Mesothelial cell of epicardium (in vitro differentiated cells): ENCODE measurements at places on chromosomes 1 and 21. TPM values are rescaled to one million over a fixed set of nuclear protein-coding genes. Genes with fewer than 3 reads are reported as not detected.

DNA sequence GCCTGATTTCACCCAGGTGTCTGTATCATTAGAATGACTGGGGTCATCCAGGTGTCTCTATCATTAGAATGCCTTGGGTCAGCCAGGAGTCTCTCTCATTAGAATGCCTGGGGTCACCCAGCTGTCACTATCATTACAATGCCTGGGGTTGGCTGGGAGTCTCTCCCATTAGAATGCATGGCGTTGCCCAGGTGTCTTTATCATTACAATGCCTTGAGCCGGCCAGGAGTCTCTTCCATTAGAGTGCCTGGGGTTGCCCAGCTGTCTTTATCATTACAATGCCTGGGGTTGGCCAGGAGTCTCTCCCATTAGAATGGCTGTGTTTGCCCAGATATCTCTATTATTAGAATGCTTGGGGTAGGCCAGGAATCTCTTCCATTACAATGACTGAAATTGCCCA, 61.6 kb downstream of the RNF187 start:
- no peak for DNase-seq

DNA sequence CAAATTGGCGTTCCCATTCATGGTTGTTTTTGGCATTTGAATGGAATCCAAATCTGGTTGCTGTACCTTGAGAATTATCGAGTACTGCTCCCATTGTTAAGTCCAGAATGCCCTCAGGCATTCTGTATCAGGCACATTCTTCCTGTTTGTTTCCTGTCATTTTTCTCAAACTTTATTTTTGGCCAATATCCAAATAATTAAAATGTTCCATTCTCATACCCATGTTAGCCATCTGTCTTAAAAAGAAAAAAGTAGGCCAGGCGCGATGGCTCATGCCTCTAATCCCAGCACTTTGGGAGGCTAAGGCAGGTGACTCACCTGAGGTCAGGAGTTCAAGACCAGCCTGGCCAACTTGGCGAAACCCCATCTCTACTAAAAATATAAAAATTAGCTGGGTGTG, 29.3 kb upstream of the SHISA4 start:
- DNase-seq = no peak

- DNase-seq = no peak
Measured at GRCh38 chr1:71809085-71809484, 473.3 kb downstream of the NEGR1 start.

DNA sequence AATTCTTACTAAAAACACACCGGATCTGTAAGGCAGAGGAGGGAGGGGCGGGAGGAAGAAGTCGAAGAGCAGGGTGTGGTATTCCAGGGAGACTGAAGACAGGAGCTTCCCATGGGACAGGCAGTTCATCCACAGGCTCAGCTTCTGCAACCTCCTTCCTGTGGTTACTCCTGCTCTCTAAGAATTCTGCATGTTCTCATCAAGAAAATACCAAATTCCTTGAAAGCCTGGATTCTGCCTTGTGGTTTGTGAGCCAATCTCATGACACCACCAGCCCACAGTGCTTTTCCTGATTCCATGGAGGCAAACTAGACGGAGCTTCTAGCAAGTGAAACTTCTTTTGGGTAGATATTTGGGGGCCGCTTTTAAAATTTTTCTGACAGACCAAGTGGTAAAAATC, 1.1 kb upstream of the ST6GALNAC3 start:
- no peak for DNase-seq

GRCh38 chr1:77655431-77655974, 27.0 kb downstream of the ZZZ3 start:
- no peak for DNase-seq

DNA sequence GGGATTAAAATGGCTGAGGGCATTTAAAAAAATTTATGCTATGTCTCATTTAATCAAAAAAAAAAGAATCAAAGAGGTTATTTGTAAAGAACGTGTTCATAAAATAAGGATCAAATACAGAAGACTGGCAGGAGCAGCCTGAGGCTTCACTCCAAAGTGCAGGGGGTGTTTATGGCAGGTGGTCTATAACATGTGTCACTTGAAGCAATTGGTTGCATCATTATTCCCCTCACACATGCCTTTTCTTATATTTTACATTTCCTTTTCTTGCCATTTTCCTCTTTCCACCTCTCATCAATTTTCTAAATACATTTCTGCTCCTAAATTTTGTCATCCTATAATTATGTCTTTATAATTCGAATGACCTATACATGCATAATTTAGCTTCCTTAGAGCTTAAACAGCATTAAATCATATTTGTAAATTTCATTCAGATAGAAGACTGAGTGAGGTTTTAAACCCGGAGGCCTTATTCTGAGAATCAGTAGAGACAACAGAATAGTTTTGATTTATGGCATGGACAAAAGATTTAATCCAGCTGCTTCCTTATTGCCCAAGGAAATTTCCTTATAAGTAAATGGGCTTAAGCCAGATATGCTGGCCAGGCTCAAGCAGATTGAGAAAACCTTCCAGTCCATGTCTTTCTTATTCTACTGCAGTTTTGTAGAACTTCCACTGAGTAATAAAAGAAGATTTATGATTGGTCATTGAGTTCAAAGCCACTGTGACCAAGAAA, 322.8 kb downstream of the TGFB2 start:
- no peak for DNase-seq

GRCh38 chr1:232611834-232612233, 18.1 kb downstream of the SIPA1L2 start:
- no peak for DNase-seq

- no peak for DNase-seq
Measured at GRCh38 chr1:6491480-6491962, at the start of gene PLEKHG5. Gene PLEKHG5, minus strand, starts transcription at chr1:6491667. Its CDS starts 14,096 bp downstream, at chr1:6477571.

DNA sequence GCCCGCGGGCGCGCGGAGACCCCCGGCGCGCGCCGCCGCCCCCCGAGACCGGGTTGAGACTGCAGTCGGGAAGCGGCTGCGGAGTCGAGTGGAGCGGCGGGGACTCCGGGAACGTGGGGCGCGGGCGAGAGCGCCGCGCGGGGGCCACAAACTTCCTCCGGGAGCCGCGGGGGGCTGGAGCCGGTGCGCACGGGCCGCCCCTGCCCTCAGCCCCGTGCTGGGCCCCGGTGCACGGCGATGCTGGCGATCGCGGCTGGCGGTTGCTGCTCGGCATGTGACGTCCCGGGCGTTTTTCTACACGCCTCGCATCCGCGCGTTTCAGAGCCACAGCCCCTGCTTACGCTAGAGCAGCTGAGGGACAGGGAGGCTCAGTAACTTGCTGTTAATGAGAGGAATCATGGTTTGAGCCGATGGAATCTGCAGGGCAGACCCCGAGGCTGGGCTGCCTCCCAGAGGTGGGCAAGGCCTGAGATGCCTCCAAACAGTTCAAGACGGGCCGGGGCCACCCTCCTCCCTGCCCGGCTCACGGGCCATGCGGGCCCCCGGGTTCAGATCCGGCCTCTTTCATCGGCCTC, 520 bp downstream of the TMEM201 start:
- no peak for DNase-seq

DNA sequence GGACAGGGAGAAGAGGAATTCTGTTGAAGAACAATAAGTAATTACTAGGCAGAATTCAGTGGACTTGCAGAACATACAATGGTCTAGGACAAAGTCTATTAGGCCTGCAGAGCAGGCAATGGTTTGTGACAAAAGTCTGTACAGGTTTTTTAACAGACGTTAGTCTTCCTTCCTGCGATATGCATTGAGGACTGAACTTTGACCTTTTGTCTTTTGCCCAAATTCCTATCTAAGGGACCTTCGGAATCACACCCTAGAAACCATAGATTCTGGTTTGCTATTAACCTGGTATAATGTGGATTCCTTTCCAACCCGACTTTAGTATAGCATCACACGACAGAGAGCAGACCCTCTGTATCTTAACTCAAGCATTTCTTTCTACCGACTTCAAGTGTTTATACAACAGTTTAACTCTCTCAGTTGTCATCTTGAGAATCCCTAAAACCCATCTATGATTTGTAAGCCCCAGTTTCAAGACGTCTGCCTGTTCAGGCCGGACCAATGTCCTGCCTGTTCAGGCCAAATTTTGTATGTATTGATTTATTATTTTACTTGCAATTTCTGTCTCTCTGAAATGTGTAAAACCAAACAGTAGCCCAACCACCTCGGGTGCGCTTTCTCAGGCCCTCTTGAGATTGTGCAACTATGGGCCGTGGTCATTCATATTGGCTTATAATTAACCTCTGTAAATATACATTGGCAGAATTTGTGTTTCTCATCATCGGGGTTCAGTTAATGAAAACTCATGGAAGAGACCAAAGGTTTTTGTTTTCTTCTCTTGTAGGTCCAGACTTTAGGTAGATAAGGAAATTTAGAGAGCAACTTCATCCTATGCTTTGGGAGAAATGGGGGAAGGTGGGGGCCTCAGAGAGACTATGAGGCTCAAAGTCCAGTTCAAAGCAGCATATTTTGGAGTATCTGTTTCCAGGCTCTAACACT, 76.9 kb upstream of the TNFSF18 start:
- DNase-seq = no peak

DNA sequence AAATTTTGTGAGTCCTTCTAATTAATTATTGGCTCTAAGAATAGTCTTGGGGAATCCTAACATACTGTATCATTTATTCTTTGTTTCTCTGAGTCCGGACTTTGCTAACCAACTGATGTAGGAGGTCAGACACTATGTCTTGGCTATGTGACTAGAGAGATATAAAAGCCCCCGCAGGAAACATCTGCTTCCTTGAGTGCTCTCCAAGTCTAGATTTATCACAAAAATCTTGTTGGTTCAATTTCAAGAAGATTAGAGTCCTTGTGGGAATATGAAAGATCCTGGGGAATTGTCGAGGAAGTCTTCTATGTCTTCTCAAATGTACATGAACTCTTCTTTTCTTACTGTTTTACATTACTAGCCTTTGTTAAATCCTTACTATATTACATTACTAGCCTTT, 1712.5 kb downstream of the NCAM2 start:
- DNase-seq = no peak

DNA sequence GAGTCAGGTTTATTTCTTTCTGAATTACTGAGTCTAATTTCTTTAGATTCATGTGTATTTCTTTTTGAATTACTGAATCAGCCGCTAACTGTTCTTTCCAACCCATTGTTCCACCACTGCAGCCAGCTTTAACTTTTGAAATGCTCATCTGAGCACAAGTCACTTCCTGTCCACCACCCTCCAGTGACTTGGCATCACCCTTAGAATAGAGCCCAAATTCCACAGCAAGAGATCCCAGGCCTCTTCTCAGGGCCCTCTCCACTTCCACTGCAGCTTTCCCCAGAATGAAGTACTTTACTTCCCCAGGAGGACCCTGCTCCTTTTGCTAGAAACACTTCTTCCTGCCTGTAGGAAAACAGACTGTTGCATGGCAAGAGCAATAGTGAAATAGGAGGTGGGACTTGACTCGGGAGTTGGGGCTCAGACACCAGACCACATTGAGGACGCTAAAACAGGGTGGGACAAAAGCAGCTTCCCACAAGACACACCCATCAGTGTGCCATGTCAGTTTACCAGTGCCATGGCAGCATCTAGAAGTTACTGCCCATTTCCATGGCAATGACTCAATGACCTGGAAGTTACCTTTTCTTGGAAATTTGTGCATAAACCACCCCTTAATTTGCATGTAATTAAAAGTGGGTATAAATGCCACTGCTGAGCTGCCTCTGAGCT, 56.5 kb upstream of the ADAR start:
- no peak for DNase-seq

GRCh38 chr1:4327142-4327541, 327.3 kb upstream of the AJAP1 start:
- DNase-seq = no peak

DNA sequence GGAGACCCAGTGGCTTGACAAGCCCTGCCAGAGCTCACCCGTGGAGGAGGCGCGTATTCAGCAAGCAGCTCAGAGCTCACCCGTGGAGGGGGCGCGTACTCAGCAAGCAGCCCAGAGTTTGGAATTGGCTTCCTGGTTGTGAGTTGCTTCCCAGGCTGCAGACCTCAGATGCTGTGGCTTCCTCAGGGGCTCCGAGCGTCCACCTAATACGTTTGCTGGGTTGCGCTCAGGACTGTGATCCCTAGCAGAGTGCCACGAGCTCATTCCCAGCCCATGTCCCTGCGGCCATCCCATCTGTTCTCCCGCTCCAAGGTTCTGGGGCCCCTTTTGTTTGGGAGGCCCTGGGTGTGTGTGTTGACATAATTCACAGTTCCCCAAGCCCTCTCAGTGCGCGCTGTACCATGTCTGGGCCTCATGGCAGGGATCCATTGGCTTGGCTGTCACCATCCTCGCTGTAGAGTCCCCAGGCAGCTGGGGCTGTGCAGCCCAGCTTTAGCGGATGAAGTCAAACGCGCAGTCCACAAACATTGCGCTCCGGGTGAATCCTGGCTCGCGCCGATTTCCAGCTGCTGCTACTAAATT, 3.6 kb downstream of the AJAP1 start:
- DNase-seq = no peak

DNA sequence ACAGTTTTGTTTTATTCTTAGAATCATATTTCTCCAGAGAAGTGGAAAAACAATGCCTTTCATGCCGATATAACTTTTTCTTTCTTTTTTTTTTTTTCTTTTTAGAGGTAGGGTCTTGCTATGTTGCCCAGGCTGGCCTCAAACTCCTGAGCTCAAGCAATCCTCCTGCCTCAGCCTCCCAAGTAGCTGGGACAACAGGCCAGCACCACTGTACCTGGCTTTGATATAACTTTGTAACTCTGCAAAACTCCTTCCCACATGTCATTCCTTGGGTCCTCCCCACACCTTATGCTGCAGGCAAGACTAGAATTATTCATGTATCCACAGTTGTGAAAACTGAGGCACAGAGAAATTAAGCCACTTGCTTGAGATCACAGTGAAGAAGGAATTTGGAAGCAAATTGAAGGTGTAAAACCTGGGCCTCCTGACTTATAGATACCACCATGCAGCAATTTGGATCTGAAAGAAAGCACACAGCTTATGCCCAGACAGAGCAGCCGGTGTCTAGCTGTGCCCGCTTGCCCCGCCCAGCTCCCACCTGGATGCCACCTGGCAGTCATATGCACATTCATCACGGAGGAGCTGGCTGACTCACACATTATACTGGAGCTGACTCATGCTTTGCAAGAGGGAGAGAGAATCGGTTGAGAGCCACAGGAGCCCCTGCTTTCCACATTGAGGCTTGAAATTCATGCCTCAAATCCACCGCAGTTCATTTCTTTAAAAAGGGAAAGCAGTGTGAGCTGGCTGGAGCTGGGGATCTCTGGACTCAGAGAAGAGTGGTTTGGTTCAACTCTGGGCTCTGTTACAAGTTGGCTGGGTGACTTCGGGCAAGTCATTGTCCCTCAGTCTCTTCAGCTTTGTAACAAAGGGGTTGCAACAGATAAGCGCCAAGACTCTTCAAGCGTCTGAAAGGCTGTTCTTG, 8.3 kb upstream of the SLC2A1 start:
- no peak for DNase-seq

Gene CTBS
- 11.0 to 11.4 TPM (median 11.1 TPM) in 3 replicates for total RNA-seq

Gene DOCK7
- total RNA-seq = 59.5 to 63.7 TPM (median 63.6 TPM) in 3 replicates

Gene AMY1A
- total RNA-seq = not detected in 3 replicates

Gene DDX59
- total RNA-seq = 24.5 to 26.4 TPM (median 25.3 TPM) in 3 replicates

Gene CNR2
- total RNA-seq = not detected in 3 replicates

Gene KCNE1
- total RNA-seq = 0.50 to 1.0 TPM (median 0.55 TPM) in 3 replicates

Gene SLC30A2
- total RNA-seq = 9.2 to 10.7 TPM (median 10.3 TPM) in 3 replicates

Gene TTC22
- total RNA-seq = 1.2 to 1.6 TPM (median 1.3 TPM) in 3 replicates

Gene DYRK3
- 3.3 to 4.6 TPM (median 4.1 TPM) in 3 replicates for total RNA-seq

Gene CD1C
- not detected in 3 replicates for total RNA-seq

Gene SPATC1L
- total RNA-seq = 27.5 to 28.1 TPM (median 27.6 TPM) in 3 replicates

Gene SPATA6
- 17.7 to 18.1 TPM (median 17.9 TPM) in 3 replicates for total RNA-seq
